ENCODE measurements at places on chromosomes 5 and 9.

DNA sequence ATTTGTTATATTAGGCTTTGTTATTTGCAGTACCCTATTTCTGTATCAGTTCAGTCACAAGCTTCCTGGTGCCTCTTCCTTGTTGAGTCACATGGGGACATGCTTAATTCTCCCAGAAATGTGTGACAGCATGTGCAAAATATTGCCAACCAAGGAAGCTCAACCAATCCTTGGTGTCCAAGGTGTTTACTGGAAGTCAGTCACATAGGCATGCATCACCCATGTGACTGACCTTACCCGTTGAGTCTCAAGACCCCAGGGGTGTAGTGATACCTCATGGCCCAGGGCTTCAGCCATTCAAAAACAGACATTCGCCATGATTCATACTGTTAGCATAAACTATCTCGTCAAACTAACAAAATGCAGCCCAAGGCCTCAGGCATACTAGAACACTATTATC lies 9.3 kb upstream of the ANKDD1B start:
- no peak for DNase-seq

DNA sequence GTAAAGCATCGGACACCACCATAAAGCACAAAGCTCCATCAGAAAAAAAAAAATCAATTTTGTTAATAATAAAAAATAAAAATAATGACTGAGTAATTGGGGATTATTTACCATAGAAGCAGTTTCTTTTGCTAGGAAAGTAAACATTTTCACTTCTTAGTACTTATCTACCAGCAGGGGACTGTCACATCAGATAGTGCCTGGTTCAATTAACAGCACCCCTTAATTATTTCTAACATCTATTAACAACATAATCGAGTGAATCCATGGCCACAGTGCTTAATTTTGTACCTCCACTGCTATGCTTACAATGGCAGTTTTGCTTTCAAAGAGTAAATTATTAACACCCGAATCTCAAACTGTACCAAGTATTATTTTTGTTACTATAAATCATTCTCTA lies 221.7 kb downstream of the SMARCA2 start:
- no peak for DNase-seq

- DNase-seq, result no peak
These were observed 77.2 kb upstream of the TARS1 start for GRCh38 chr5:33363537-33363936.

DNA sequence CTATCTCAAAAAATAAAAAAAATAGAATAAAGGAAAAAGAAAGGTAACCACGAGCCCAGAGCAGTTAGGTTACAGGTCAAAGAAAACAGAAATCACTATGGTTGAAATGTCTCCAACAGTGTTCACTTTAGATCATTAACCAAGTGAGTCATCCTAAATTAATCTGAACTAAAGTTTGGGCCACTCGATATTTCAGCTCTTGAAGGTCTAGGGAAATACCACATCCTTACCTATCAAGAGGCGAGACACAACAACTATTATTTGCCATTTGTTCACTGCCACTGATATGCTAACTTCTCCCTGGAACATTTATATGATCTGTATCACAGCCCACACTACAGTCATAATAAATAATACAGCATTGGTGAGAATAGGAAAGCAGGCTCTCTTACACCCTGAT lies 111.3 kb upstream of the NR5A1 start:
- no peak for DNase-seq

- DNase-seq, result no peak
These were observed 19.5 kb downstream of the DAB2 start for GRCh38 chr5:39405083-39405843.

DNA sequence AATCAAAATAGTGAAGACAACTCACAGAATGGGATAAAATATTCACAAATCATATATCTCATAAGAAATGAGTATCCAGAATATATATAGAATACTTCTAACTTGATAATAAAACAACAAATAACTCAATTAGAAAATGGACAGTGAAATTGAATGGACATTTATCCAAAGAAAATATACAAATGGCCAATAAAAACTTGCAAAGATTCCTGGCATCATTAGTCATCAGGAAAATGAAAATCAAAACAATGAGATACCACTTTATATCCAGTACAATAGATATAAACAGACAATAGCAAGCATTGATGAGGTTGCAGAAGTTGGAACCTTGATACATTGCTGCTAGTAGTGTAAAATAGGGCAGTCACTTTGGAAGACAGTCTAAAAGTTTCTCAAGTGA lies 12.8 kb upstream of the TLR4 start:
- no peak for DNase-seq

DNA sequence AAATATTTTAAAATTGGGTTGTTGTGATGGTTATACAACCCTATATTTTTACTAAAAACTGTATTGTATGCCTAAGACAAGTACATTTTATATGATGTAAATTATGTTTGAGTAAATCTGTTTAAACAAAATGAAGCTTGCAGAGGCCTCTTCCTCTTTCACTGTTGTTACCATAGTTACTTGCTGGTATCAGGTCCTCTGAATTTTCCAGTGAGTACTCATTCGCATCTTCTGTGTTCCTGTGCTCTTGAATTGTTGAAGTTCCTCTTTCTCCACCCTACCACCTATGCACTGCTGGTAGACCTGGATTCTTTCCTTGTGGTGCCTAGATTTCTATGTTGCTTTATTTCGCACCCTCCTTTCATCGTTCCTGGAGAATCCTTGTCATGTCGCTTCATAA lies 938.5 kb upstream of the ACO1 start:
- DNase-seq, result no peak

GRCh38 chr5:119032656-119033055 lies 38.2 kb upstream of the DMXL1 start:
- DNase-seq, result no peak

GRCh38 chr5:160233215-160233614 lies 3.9 kb downstream of the FABP6 start:
- DNase-seq, result no peak

GRCh38 chr5:68243681-68244080 lies 28.1 kb downstream of the PIK3R1 start:
- no peak for DNase-seq

- no peak for DNase-seq
These were observed 57.7 kb downstream of the COL5A1 start for GRCh38 chr9:134699343-134699740.

DNA sequence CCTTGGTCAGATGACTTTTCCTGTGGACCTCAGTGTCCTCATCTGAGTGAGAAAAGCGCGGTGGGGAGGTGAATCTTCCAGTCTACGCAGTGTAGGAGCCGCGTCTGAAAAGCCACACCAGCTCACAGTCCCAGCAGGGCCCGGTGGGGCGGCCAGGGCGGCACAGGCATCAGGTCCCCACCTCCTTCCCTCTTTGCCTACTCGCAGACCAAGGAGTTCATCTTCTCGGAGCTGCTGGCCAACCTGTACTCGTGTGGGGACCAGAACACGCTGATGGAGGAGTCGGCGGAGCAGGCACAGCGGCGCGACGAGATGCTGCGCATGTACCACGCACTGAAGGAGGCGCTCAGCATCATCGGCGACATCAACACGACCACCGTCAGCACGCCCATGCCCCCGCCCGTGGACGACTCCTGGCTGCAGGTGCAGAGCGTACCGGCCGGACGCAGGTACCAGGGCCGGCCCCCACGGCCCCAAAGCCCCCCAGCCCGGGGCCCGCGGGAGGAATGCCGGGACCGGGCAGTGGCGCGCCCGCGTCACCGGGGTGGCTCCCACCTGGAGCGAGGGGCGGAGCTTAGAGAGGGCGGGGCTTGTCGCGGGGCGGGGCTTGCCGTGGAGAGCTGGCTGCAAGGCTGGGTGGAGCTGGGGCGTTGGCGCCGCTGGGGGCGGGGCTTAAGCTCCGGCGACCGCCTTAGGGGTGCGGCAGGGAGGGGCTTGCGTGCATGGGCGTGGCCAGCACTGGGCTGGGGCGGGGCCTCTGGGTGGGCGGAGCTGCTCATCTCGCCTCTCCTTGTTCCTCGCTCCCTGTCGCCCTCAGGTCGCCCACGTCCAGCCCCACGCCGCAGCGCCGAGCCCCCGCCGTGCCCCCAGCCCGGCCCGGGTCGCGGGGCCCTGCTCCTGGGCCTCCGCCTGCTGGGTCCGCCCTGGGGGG lies 25.6 kb downstream of the GOLGA2 start:
- no peak for DNase-seq

GRCh38 chr9:134606951-134607731 lies 34.5 kb upstream of the COL5A1 start:
- DNase-seq, result peak; percentile 3

DNA sequence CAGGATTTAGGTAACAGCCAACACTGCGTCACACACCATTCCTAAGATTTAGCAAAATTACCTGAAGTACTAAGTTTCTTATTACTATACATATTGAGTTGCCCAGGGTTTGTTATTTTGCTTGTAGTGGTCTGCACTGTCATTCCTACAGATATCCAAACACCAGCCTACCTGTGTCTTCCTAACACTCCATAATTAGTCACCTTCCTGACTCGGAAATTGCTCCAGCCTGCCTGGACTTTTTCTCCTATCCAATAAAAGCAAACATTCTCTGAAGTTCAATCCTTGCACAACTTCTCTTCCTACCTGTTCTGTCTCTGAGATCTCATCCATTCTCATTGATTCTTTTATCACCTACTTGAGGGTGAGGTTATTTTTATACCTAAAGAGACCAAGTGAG lies 243.9 kb downstream of the NR2F1-AS1 start:
- DNase-seq, result no peak

DNA sequence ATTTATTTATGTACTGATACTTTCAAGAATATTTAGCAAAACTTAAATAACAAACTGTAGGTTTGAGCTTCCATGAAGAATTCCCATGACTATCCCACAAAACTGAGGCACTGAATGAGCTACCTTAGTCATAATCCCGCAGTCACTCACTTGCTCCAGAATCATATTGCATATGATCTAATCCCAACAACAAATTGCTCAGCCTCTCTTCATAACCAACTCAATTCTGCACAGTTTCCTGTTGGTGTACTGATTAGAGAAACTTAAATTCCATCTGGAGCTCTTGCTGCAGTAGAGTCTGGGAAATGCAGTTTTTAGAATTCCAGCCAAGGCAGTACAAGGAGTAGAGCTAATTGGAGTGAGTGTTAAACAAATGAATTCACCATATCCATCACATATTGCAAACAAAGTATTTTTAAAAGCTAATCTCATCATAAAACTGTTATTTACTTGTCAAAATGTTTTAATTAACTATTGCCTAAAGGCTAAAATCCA lies 35.7 kb upstream of the CDH18 start:
- no peak for DNase-seq

DNA sequence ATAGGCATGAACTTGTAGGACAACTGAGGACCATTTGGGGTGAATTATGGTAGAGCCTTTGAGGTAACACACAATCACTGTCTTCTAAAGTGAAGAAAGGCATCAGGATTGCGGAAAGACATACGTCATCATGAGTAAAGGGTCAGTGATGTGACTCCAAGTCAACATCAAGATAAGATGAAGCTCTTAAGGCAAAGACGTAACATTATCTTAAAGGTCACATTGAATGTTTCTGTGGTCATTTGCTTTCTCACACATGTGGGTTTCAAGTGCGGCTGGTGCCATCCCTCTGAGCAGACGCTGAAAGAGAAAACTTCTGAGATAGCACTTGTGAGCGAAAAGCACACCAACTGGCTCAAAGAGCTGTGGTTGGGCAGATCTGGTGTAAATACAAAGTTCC lies 63.3 kb upstream of the GRAMD2B start:
- DNase-seq, result no peak

DNA sequence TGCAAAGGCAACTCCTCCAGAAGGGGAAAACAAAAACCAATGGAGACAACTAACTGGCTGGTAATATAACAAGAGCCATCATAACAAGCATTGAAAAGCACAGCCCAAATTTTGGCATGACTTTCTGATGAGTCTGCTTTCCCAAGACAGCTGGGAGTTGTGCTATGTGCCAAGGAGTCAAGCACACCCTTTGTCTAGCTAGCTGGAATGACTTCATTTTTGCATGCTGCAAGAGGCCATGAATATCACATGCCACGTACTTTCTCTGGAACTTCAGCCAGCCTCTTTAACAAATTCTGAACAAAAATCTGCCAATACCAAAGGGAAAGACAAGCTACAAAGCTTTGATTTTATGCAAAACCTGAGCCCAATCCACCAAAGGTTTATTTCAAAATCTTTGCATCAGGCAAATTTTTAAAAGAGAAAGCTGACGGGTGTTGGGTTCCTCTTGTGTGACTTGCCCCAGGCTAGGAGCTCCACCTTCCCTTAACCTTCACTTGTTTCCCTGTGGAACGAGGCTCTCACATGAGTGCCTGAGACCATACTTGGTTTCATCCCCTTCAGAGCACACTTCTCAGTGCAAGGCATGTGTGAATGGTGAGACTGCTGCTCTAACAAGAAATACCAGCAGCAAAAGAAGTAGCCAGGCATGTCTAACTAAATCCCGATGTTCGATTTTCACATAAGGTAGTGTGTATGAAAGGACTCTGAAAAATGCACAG lies 47.3 kb downstream of the S1PR3 start:
- no peak for DNase-seq

GRCh38 chr9:35728041-35728971 lies 3.7 kb downstream of the TLN1 start:
- peak; percentile 77 for DNase-seq

GRCh38 chr5:172926796-172927195 lies 32.4 kb upstream of the RPL26L1 start:
- no peak for DNase-seq
